ENCODE measurements at places on chromosomes 16 and 17.

DNA sequence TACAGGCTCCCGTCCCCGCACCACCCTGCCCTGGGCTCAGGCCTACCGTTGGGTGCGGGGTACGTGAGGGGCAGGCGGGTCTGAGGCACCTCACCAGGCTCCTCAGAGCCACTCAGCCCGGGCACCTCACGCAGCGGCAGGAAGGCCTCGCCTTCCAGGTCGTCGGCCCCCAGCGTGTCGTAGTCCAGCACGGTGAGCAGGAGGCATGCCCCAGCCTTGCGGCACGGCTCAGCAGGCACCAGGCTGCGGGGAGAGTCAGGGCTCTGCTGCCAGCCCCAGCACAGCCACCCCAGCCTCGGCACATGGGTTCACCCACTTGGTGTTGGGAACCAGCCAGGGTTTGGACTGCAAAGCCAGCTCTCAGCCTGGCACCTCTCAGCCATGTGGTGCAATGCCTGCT, 15.5 kb downstream of the UNC13D start:
- DNase-seq, result no peak

DNA sequence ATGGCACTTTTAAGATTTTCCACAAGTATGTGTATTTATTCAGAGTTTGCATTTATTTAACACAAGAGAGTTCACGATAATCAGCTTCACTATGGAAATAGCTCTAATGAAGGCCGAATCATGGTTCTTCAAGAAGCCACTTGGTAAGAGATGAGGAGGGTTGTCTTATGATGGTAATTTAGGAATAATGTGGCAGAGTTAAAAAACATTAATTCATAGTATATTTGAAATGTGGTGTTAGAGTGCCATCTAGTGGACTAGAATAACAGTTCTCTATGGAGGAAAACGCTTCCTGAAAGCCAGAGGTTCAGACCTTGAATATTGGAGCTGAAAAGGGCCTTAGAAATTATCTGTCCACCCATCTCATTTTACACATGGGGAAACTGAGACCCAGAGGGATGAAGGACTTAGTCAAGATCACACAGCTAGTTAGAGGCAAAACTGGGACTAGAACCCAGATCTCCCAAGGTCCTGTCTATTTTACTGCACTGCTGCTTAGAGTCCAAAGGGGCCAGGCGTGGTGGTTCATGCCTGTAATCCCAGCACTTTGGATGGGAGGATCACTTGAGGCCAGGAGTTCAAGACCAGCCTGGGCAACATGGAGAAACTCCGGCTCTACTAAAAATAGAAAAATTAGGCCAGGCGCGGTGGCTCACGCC, 33.8 kb upstream of the KPNB1 start:
- DNase-seq, result peak; percentile 85

DNA sequence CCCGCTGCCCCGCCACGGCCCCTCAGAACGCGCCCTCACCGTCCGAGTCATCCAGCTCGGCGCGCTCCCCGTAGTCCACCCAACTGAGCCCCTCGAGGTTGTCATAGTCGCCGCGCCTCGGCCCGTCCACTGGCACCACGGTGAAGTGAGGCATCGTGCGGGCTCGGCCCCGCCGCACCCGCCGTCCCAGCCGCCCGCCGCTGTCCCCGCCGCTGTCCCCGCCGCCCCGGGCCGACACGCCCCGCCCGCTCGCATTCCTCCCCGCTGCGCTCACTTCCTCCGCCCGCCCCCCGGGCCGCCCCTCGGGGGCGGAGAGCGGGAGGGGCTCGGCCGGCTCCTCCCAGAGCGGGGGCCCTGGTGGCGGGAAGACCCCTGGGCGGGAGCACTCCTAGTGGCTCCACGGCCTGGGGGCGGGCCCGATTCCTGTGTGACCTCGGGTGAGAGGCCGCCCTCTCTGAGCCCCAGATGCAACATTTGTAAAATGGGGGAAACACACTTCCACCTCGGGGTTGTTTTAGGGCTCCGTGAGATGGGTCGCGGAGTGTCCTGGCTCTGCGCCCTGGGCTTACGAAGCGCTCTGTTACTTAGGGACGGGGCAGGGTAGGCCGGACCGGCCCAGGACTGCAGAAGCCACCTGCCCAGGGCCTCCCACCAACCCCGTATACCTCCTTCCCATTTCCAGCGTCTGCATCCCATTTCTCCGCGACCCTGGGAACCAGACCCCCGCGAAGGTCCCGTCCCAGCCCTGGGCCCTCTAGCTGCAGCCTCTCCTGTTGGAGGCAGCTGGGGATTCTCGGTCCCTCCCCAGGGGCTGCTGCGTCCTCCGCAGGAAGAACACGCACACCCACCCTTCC, at the start of gene SLC12A4:
Gene SLC12A4, minus strand, starts transcription at position 238 of the 854 bp plus-strand sequence. Its CDS starts 84 bp downstream, at position 154.
- DNase-seq, result peak; percentile 90

GRCh38 chr16:71698491-71698890, 26.0 kb downstream of the PHLPP2 start:
- DNase-seq, result no peak

GRCh38 chr17:81631482-81631881, 5.4 kb downstream of the NPLOC4 start:
- DNase-seq, result no peak

DNA sequence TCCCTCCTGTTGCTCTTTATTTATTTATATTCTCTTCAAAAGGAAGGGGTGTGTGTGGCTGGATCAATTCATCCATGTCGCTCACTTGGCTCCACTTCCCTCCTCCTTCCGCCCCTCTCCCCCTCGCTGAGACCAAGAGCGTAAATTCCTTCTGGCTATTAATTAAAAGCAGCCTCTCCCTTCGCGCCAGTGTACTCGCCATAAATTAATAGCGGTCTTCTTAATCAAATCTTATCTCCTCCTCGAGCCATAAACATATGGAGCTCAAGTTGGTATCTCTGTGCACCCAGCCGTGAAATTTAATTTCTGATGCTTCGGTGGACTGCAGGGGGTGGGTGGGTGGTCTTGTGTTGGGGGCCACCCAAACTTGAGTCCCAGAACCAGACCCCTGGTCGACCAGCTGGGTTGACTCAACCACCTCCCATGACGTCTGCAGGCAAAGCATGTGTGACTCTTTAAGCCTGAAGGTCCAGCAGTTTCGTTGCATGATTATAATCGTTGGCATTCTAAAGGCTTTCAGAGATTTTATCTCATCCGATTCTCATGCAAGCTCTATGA, 57.9 kb downstream of the SDK2 start:
- peak; percentile 69 for DNase-seq

GRCh38 chr17:56798916-56799315, 34.8 kb downstream of the C17orf67 start:
- no peak for DNase-seq

- peak; percentile 71 for DNase-seq
These were observed 2.4 kb upstream of the TMEM204 start for GRCh38 chr16:1530883-1531637.

- DNase-seq, result peak; percentile 91
These were observed 9.1 kb upstream of the COL1A1 start for GRCh38 chr17:50210240-50211225.

DNA sequence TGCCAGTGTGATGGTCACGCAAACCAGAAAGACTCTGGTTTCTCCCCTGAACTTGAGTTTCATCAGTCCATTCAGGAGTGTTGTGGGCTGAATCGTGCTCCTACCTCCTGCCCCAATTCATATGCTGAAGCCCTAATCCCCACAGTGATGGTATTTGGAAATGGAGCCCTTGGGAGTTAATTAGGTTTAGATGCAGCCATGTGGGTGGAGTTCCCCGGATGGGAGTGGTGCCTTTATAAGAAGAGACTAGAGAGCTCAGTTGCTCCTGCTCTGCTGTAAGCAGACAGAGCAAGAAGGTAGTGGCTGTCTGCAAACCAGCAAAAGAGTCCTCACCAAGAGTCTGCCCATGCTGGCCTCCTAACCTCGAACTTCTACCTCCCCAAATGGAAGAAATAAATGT, 160.3 kb upstream of the DYNLRB2 start:
- DNase-seq, result no peak

- no peak for DNase-seq
These were observed 52.1 kb upstream of the DOC2B start for GRCh38 chr17:233473-233941.

GRCh38 chr17:80116276-80116920, 15.0 kb downstream of the GAA start:
- DNase-seq, result no peak

DNA sequence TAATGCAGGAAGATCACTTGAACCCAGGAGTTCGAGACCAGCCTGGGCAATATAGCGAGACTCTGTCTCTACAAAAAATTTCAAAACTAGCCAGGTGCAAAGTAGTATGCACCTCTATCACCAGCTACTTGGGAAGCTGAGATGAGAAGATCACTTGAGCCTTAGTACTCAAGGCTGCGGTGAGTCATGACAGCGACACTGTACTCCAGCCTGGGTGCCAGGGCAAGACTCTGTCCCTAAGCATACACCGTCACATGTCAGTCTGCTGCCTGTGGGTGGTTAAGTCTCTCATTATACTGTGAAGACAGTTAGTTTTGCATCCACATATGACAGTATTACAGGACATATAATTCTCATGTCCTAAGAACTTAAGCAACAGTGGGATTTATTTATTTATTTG, 21.8 kb downstream of the NMRAL1 start:
- DNase-seq, result no peak

DNA sequence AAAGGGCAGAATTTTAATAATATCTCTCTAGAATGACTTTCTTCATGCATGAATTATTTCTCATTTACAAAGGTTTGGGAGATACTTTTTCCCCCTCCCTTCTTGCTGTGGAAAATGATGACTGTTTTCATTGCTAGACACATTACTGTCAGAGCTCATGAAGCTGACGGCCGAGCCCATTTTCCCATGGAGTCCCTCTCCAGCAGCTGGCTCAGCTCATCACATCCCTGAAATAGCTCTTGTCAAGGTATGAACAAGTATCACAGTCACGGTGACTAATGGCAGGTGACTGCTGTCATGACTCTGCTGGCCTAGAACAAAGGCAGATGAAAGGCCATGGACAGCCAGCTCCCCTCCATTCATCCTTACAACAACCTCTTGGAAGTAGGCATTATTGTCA, 208.1 kb downstream of the ABCC12 start:
- peak; percentile 62 for DNase-seq

DNA sequence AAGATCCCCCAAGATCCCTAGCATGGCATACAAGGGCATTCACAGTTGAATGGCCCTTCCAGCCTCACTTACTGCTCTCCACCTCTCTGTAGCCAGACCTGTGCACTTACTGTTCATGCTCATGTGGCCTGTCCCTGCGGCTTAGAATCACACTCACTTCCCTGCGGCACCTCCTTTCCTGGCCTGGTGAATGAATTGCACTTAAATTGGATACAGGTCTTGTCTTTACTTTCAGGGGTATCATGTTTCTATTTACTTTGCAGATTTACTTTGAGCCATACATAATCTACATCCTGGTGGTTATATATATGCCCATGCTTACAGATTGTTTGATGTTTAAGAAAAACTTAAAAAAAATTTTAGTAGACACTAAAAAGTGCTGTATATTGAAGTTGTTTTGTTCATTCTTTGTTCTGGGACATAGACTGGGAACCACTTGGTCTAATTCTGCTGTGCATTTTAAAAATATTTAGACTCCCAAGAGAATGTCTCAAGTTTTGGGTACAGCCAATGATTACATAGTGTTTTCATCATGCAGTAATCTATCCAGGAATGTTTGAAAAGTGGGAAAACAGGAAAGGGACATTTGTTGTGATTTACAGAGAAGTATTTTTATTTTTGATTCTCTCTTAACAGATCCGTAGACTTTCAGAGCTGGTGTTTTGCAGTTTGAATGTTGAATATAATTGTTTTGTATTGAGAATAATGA, 63.9 kb downstream of the NUP88 start:
- DNase-seq, result peak; percentile 8

- no peak for DNase-seq
These were observed 57.3 kb downstream of the CACNG5 start for GRCh38 chr17:66892246-66892645.

Data from eye (tissue), 1 donor.